ENCODE measurements at places on chromosomes 11 and 22.
A peak's percentile ranks its signal among the peaks of the same experiment; 100 is the strongest.

DNA sequence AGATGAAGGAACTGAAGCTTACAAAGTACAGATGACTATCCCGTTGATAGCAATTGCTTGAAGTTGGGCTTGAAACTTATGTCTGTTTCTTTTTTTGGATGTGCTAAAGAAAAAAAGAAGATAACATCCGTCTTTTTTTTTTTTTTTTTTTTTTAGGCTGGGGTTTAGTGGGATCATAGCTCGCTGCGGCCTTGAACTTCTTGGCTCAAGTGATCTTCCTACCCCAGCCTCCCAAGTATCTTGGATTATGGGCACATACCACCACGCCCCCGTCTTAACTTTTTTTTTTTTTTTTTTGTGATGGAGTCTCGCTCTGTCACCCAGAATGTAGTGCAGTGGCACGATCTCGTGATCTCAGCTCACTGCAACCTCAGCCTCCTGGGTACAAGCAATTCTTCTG lies 40.8 kb upstream of the SCN3B start:
- no peak for DNase-seq

DNA sequence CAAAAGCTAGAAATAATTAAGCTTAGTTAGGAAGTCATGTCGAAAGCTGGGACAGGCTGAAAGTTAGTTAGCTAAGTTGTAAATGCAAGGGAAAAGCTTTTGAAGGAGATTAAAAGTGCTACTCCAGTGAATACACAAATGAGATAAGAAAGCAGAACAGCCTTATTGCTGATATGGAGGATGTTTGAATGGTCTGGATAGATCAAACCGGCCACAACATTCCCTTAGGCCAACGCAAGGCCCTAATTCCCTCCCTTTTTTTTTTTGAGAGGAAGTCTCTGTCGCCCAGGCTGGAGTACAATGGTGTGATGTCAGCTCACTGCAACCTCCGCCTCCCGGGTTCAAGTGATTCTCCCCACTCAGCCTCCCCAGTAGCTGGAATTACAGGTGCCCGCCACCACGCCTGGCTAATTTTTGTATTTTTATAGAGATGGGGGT lies 23.3 kb upstream of the WEE1 start:
- no peak for DNase-seq

DNA sequence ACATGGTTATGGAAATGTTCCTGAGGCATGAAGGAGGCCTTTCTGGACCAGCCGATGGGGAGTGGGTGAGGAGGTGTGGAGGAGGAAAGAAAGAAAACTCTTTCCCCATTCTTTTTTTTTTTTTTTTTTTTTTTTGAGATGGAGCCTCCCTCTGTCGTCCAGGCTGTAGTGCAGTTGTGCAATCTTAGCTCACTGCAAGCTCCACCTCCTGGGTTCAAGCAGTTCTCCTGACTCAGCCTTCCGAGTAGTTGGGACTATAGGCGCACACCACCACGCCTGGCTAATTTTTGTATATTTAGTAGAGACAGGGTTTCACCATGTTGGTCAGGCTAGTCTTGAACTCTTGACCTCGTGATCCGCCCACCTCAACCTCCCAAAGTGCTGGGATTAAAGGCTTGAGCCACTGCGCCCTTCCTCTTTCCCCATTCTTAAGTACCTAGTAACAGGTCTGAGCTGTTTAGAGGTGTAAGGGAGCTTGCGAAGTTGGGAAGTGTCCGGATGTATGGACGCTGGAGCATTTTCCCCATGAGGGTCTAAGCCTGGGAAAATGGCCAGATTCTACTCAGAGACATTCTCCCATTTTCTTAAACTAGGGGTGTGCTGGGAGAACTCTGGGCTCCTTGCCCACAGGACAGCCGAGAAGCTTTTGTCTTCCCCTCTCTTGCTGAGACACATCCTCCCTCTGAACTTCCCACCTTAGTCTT lies 135.8 kb downstream of the TEAD1 start:
- no peak for DNase-seq

DNA sequence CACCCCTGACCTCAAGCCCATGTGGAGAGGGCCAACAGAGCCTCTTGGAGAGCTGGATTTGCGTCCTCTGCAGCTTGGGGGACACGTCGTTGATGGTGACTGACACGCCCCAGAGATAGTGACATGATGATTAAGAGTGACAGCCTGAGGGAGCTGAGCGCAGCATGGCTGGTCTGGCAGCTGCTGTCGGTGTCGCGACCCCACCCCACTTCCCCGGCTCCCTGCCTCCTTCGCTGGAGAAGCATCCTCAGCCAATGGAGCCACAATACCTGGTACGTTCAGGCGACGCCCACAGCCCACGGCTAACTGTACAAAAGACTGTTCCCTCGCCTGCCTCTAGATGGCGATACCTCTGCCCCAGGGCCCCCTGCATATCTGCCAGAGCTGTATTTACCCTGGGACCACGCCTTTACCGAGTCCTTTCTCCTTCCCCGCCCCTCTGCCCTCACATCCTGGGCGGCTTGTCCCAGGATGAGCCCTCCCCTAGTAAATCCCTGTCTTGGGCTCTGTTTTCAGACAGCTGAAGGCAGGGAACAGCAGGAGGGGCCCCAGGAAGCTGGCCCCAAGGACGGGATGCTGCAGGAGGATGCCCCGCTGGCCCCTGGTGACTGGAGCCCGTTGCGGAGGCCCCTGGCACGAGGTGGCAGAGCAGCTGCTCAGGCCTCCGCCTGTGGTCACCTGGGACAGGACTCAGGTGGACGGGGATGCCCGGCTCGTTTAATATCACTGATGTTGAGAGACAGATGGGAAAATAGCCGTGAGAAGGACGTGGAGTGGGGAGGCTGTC lies 90.6 kb downstream of the RPS6KA4 start:
- DNase-seq: peak; percentile 79

GRCh38 chr11:122963961-122964360 lies 17.7 kb downstream of the BSX start:
- DNase-seq: no peak

GRCh38 chr22:45903355-45904135 lies 73.4 kb downstream of the WNT7B start:
- DNase-seq: no peak

DNA sequence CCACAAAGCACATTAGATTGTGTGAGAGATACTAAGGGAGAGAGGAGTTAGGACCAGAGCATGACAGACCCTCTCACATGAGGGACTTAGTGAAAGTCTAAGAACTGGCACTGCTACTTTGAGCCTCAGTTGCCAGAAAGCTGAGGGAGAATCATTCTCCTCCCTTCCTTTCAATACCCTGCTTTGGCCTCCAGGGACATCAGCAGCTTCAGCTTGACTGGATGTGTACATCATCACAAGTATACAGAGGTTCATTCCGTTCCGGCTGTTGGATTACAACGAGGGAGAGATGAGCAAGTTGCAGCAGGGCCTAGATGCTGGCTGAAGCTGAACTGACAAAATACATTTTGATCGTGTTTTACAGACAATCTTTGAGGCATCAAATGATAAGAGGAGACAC lies 15.7 kb upstream of the ANO5 start:
- no peak for DNase-seq

- no peak for DNase-seq
Observed at GRCh38 chr11:68652683-68653156, 31.6 kb upstream of the GAL start.

DNA sequence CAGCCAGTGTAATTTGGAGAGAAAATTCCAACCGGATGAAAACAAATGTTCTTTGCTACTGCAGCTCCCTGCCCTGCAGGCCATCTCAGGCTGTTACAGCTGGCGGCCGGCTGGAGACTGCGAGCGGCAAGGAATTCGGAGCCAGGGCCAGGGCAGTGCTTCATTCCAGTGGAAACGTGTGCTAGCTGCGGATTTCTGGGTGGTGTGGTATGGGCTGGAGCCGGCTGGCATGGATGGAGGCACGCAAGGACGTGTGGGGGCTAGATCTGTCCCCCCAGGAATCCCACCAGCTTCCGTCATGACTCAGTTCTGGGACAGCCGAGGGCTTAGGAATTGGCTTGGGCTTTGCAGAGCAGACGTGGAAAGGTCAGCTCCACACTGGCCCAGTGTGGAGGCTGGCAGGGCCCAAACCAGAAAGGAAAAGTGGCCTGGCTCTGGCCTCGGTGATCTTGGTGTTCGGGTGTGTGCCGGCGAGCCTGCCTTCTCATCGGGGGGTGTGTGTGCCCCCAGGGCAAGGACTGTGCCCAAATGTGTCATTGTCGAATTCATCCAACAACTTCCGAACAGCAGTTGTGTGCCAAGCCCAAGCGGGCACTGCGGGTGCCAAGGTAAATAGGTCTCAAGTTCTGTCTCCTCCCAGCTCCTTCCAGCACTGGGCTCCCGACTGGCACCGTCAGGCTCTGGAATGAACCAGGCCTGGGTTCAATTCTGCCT lies 48.1 kb upstream of the SHISAL1 start:
- DNase-seq: no peak

GRCh38 chr11:63535734-63536133 lies 874 bp upstream of the PLAAT4 start:
- no peak for DNase-seq

- no peak for DNase-seq
Observed at GRCh38 chr11:127039591-127039990, 39.0 kb upstream of the KIRREL3 start.

- no peak for DNase-seq
Observed at GRCh38 chr11:65496304-65497140, 2.3 kb upstream of the MALAT1 start.

DNA sequence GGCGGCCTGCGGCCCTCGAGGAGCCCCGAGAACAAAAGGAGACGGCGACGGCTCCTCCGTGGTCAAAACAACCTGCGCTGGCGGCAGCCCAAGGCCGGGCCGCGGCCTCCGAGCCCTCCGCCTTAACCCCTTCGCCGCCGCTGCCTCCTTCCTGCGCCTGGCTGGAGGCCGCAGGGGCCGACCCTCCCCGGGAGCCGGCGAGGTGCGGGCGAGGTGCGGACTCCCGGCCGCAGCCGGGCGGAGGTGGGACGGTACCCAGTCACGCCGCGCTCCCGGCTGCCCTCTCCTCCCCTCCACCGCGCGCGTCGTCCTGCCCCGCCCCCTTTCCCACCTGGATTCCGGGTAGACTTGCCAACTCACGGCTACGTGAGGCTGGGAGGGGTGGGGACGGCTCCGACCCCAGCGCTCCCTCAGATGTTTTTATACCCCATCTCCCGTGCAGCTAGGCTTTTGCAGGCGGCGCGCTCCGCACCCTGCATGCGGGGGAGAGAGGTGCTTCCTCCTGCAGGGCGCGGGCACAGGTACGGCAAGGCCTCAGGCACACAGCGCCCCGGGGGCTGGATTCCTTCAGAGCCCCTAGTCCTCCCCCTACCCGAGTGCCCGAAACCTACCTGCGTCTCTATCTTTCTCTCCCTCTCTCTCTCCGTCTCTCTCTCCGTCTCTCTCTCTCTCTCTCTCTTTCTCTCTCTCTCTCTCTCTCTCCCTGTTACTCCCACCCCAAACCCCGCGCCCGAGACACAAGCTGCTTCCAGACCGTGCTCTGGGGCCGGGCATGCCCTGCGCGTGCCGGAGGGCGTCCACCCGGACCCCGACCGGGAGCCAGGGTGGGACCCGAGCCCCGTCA lies 2.0 kb downstream of the PDGFB start:
- DNase-seq: peak; percentile 71

DNA sequence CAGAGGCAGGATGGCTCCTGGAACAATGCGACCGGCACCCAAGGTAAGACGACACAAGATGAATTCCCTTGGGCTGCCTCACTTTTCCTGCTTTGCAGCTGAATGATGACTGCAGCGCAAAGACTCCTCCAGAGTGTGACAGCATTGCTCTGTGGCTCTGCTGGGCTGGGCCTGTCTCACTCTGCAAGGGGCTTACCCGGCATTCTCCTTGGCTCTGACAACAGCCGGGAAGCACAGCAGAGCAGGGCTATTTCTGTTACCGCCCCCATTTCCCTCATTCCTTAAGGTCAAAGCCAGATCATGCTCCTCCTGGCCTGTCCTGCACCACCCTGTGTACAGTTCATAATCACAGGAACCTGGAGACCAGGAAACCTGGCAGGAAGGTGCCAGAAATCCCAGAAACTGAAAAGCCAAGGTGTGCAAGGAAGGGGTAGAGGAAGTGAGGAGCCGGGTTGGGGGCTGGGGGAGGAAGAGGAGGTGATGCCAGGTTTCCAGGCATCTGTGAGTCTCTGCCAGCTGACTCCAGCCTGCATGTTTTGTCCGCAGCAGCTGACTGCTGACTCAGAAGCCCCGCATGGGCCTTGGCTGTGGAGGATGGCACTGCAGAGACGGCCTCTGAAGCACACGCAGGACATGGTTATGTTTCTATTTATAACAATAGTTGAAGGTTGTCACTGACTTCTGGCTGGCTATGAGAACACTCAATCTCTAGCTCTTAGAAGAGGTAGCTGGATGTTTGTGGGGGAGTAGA lies 113.6 kb downstream of the MICAL3 start:
- no peak for DNase-seq

DNA sequence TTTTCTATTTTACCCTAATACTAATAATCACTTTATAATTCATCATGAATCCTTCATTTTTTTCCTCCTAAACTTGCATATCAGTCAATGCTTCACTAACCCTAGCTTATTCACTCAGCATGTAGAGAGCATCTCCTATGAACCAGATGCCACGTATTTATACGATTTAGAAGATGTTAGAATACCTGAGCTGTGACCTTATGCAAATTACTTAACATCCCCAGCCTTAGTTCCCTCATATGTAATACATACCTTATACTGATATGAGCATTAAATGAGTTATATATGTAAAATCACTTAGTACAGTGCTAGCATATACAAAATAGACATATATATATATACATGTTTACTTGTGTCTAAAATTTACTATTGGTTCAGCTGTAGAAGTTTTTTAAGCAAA lies 9.0 kb downstream of the FAM76B start:
- DNase-seq: no peak

DNA sequence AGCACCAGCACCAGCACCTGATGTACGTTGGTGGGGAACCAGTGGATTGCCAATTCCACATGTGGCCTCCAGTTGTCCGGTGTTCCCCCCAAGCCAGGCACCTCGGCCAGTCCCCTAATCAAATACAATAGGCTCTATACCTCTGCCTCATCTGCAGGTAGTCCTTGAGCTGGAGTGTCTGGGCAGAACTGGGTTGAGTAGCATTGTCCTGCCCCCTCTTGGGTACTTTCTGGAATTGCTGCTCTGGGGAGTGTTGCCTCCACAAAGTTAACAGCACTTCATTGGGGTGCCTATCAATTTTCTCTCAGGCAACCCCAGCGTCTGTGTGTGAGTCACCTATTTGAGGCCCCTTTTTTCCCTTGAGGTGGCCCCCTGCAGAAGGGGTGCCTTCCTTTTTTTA lies 413.0 kb upstream of the LARGE1 start:
- DNase-seq: no peak

- no peak for DNase-seq
Observed at GRCh38 chr11:14565845-14566244, 45.7 kb upstream of the PSMA1 start.

DNA sequence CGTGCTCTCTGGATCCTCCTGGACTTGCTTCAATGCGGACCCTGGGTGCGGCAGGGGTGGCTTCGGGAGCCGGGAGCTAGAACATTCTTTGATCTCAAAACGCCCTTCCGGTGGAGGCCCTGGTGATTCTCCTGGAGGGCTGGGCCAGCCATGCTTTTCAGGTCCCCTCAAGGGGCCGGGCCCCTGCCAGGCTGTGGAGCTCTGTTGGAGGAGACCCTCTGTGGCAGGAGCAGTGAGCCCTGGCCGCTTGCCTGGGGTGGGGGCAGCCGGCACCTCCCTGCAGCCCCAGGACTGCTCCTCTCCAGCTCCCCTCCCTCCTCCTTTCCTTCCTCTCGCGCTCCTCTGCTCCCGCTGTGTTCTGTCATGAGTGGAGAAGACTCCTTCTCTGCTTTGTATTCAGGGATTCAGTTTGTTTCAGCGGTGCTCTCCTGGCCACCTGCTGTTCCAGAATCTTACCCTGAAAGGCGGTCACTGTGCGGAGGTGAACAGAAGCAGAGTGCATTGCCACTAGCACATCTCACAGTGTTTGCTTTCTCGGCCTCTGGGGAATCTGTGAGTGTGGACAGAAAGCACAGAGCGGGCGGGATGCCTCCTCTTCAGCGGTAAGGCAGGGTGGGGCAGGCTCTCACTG lies 289.1 kb downstream of the TBC1D22A start:
- DNase-seq: no peak

Measured in GM20000 (cell line).